ENCODE measurements at places on chromosomes 12 and 14.

DNA sequence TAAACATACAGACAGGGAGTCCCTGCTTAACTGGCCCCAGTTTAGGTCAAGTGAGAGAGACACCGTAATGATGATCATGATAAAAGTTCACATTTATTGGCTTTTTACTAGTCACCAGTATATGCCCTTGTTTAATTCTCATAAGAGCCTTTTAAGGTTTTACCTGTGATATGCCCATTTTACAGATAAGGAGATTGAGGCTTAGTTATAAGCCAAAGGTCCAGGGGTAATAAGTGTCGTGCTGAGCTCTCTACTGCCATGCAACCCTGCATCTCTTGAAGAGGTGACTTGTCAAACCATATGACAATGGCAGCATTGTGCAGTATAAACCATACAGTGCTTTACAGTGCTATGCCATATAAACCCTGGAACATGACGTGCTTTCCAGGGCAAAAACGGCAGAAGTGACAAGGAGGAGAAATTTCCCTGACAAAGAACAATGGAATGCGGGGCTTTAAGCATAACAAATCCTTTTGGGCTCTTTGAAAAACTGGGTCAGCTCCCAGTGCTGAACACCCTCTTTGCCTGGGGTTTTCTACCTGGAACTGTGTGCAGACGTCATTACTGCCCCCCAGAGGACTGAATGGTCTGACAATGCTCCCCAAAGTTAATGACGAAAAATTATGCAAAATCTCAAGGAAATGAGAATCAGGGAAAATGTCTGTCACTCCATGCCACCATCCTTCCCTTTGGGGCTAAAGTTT is 59.7 kb upstream of the C14orf132 start:
- DNase-seq, result no peak

DNA sequence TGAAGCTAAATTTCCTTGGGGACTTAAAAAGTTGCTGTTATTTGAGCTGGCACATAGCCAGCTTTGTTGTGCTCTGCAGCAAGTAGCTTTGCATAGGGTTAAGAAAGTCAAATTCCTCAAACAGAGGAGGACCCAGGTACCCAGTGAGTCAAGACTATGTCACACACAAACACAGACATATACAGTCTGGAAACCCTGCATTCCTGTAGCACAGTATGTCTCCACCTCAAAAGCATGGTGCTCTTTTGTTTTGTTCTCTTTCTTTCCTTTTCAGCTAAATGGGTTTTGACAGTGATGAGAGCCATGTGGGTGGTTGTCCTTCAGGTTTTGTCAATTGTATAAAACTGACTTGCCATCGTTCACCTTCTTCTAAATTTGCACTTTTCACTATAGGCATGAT is 179.6 kb upstream of the DIO2 start:
- DNase-seq, result no peak

- DNase-seq, result no peak
Measured at GRCh38 chr14:64234877-64235651, 59.1 kb downstream of the ESR2 start.

DNA sequence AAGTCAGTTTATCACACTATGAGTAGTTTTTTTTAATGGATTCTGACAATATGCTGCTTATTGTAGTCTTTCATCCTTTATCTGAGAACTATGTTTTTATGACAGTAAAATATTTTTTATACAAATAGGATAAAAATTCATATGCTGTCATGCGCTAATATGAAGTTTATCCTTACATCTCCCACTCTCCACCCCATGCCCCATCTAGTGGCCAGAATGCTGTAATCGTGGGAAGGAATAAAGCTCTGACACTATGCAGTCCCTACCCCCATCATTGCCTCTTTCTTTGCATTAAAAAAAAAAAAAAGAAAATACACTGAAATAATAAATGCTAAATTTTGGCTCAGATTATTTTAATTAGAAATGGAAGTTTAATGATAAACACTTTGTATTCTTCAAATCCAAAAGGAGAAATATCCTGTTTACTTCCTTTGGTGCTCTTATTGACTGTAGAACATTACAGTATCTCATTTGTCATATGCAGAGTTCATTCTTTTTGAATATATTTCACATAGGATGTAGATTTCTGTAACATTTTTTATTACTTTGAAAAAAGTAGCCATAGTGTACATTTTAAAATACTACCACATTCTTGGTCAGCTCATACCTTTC is 145.9 kb upstream of the SLCO1C1 start:
- no peak for DNase-seq

- no peak for DNase-seq
Measured at GRCh38 chr12:102891756-102892155, 25.3 kb downstream of the PAH start.

GRCh38 chr14:32473464-32473855 is 144.4 kb downstream of the AKAP6 start:
- no peak for DNase-seq

- DNase-seq, result no peak
Measured at GRCh38 chr12:67425394-67425793, 156.2 kb downstream of the CAND1 start.

DNA sequence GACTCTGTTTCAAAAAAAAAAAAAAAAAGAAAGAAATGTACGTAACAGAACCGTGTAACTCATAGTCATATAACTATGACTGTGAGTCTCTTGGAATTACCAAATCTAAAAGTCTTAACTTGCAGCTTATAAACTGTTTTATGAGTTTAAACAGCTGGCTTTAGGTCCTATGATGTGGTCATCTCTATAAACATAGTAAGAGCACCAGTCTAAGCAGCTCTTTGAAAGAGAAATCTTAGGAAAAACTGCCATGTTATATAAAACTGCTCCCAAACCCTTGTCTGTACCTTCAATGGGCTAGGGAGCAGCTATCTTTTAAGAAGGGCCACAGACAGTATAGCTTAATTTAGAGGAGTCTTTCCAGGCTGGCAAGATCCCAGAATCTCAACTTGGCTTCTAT is 115.5 kb upstream of the AEBP2 start:
- peak; percentile 76 for DNase-seq

DNA sequence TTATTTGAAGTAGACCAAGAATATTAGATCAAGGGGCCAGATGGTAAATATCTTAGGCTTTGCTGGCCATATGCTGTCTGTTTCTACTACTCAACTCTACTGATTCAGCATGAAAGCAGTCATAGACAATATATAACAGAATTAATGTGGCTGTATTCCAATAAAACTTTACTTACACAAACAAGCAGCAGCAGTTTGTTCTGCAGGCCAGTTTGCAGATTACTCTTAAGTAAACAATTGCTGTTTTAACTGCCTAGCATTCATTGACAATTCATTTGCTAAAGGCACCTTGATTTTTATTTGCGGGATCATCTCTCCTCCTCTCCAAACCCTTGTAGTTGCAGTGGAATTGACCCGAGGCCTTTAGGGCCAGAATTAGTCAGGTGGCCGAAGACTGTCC is 94.1 kb upstream of the GARIN6 start:
- DNase-seq, result no peak

GRCh38 chr12:9027161-9028059 is 38.1 kb downstream of the KLRG1 start:
- DNase-seq, result no peak

DNA sequence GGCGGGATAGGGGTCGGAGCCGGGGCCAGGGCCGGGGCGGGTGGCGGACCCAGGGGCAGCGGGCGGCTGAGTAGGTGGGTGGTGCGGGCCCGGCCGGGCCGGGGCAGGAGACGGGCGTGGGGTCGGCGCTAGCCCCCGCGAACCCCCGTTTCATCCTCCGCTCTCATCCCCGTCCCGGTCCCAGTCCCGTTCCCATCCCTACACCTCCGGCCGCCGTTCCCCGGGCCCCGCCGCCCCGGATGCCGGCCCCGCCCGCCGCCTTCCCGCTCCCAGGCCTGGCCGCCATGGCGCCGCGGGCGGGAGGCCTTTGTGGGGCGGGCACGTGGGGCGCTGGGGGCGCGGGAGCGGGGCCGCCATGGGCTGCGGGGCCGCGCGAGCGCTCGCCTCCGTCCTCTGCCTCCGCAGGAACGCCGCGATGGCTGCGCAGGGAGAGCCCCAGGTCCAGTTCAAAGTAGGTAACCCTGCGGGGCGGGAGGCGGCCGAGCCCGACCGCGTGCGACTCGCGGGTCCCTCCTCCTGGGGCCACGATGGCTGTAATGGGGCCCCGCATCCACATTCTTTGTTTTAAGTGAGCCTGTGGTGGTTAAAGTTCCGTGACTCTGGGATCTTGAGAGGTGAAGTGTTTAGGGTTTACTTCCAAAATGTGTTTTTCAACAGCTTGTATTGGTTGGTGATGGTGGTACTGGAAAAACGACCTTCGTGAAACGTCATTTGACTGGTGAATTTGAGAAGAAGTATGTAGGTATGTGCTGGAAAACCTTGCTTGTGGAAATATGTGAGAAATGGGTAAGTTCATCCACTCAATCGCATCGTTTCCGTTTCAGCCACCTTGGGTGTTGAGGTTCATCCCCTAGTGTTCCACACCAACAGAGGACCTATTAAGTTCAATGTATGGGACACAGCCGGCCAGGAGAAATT is 572 bp downstream of the RAN start:
- DNase-seq, result no peak

DNA sequence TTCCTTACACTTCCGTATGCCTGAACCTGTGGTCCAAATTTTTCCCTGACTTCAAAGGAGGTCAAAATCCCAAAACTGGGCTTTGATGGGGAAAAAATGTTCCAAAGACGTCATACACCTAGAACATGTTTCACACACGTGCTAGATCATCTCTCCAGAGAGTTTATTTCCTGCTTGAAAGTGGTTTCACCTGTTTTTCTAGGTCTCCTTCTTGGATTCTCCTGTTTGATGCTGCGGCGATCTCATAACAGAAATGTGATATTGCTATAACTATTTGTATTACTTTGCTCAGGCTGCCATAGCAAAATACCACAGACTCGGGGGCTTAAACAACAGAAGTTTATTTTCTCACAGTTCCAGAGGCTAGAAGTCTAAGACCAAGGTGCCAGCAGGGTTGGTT is 19.7 kb upstream of the TMCC3 start:
- no peak for DNase-seq

GRCh38 chr12:78419513-78419912 is 445.1 kb upstream of the SYT1 start:
- DNase-seq, result no peak

GRCh38 chr14:45201905-45202304 is 51.1 kb downstream of the MIS18BP1 start:
- no peak for DNase-seq

GRCh38 chr12:94954029-94954685 is 49.3 kb downstream of the NDUFA12 start:
- peak; percentile 8 for DNase-seq

GRCh38 chr14:69648480-69649451 is 37.4 kb downstream of the SUSD6 start:
- DNase-seq, result no peak

DNA sequence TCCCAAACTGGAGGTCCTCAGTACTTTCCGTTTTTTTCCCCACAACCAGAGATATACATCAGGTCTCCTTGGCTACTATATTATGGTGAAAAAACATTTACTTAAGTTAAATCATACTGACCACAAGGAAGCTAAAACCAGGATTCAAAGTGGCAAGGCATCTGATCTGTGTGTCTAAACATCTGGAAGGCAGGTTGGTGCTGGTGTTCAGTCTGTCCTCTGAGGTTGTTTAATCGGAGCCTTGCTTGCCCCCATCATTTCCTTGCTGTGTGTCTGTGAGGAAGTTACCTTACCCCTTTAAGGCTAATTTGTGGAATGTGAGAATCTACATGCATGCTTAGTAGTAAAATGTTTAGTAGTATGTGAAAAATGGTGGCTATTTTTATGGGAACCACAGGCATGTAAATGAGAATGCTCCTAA is 75.6 kb downstream of the GALNT4 start:
- peak; percentile 68 for DNase-seq

DNA sequence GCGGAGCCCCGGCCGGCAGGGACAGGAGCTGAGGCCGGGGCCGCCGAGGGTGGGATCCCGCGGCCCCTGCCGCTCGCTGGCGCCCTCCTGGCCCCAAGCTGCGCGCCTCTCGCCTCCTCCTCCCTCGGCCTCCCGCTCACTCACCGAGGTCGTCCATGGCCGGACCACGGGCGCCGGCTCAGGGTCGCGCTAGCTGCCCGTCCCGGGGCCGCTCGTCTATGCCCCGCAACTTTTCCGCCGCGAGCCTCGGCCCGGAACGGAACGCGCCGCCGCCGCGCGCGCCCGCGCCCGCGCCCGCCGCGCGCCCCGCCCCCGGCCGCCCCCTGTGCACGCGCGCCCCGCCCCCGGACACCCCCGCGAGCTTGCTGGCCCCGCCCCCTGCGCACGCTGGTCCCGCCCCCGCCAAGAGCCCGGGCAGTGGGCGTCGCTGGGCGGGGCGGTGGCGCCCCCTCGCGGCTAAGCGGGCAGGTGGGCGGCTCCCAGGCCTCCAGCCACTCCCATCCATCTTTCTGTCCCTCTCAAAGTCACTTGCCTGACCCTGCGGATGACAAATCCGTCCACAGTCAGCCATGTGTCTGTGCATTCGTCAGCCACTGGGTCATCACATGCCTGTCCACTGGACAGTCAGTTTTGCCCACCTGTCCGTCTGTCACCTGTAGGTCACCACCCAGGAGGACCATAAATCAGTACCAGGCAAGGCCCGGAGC is at the start of gene PXN:
TSS of gene PXN (minus strand) at position 258 of the 707 bp plus-strand sequence. CDS start at position 157, 101 bp downstream.
- DNase-seq, result no peak

GRCh38 chr12:13124656-13125505 is 21.4 kb upstream of the GSG1 start:
- no peak for DNase-seq

- DNase-seq, result peak; percentile 89
Measured at GRCh38 chr14:52052288-52052943, 16.4 kb downstream of the NID2 start.

DNA sequence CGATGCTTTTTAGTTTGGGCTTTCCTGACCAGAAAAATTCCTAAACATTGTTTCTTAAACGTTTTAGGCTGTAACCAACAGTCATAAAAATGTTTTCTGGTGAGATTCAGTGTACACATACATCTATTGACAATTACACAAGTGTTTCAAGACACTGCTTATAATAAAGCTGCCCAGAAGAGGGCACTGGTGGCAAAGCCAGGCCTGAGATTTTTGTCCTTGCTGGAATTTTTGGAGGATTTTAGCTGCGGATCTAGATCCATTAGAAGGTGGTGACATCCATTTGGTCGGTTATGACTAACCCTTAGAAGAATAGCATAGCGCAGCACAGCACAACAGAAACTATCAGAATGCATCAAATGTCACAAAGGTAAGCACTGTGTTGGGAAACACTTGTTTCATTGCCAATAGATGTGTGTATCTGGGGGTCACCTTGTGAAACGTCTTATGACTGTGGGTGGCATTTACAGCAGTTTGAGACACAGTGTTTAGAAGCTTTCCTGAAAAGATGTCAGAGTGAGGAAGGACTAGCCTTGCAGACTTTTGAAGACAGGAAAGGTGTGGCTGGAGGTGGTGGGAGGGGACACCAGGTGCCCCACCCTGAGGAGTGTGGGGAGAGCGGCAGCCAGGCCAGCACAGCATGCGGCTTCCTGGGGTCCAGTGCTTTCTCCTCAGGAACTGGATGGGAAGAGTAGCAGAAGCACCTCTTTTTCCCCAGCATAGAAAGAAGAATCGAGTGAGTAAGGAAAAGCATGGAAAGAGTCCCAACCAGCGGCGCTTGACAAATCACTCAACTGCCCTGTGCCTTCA is 54.7 kb upstream of the FKBP4 start:
- DNase-seq, result peak; percentile 34

DNA sequence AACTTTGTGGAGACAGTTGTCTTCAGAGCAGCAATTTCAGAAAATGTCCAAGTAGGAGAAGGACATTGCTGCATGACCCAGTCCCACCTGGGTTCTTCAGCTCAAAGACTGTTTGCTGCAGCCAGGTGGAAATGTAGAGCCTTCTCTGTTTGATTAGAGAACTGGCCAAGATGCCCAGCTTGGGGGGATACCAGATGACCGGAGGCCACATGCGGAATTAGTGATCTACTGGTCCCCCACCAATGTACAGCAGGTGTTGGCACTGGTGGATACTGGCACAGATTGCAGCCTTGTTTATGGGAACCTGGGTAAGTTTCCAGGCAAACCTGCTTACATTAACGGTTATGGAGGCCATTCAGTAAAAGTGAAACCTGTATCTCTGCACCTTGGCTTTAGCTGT is 555.3 kb downstream of the SLC6A15 start:
- DNase-seq, result no peak
